Esophagus squamous epithelium (tissue), 5 donors: ENCODE measurements at places on chromosomes 4 and X.

- no peak for DNase-seq
Measured at GRCh38 chr4:87895964-87896621, 63.3 kb downstream of the MEPE start.

- no peak for DNase-seq
Measured at GRCh38 chr4:102589743-102590142, 88.6 kb downstream of the NFKB1 start.

GRCh38 chr4:826508-827208, 729 bp upstream of the CPLX1 start:
- DNase-seq, result no peak

DNA sequence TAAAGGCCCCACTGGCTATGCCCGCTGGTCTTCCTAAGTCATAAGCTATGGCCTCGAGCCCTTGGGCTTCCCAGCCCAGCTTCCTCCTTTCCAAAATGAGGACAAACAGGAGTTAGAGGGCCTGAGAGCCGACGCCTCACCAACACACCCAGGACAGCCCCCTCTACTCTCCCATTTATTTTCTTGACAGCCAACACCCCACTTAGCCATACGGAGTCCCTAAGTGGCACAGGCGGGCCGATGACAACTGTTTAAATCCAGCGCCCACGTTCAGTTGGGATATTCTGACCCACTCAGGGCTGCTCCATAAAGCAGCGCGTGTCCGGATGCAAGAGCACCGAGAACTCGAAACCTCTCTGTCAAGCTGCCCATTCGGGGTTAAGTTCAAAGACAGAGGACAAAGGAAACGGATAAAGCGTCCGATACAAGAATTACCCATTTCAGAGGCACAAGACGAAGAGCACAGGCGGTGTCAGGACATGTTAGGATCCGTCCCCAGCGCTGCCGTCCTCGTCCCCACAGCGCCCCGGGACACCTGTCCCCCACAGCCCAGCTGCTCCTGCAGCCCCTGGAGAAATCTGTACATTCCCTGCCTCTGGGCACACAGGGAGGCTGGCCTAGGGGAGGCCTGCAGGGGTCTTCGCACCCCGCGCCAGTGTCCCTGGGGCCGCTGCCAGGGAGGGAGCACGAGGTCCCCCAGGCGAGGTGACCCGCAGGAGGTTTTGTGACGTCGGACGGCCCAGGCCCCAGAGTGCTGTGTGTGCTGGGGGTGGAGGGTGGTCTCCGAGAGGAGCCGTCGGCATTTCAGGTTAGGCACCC, 1.2 kb downstream of the PRKX start:
- DNase-seq, result no peak

GRCh38 chr4:2871911-2872310, 28.3 kb downstream of the ADD1 start:
- DNase-seq, result no peak

DNA sequence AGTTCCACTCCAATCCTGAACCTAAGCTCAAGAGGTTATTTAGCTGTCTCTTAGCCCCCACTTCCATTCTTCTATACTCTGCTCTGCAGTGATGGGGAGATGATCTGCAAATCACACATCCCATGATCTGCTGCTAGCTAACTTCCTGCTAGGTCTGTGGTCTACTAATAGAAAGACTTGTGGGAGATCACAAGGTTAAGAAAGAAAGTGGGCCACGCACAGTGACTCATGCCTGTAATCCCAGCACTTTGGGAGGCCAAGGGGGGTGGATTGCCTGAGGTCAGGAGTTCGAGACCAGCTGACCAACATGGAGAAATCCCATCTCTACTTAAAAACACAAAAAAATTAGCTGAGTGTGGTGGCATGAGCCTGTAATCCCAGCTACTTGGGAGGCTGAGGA, 471.1 kb upstream of the NWD2 start:
- DNase-seq, result no peak

- DNase-seq, result no peak
Measured at GRCh38 chrX:53320543-53321229, 39.3 kb upstream of the IQSEC2 start.

- DNase-seq, result no peak
Measured at GRCh38 chrX:68724531-68725020, 77.1 kb downstream of the STARD8 start.

- DNase-seq, result no peak
Measured at GRCh38 chr4:109795059-109795458, 6.7 kb downstream of the CFI start.

- DNase-seq, result no peak
Measured at GRCh38 chrX:47078129-47079043, at the start of gene RGN. RGN (plus strand) TSS chrX:47078443; CDS start chrX:47081145, 2,702 bp downstream.

DNA sequence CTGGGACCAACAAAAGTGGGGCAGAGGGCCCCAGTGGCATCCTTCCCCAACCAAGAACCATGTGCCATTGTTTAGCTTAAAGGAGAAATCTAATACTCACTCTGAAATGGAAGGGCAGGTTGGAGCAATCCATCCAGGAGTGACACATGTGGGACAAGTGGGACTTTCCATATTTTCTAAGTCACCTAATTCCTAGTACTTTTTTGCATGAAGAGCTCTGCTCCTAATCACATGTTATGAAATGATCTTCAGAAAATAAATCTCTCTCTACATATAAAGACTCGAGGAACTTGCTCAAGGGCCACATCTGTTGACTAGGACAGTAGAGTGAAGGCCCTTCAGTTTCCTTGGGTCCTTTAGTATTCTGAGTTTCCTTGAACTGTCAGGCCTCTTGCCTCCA, 2.5 kb downstream of the CYBB start:
- no peak for DNase-seq

GRCh38 chrX:150052226-150052625, 113.9 kb upstream of the EOLA2 start:
- DNase-seq, result no peak

DNA sequence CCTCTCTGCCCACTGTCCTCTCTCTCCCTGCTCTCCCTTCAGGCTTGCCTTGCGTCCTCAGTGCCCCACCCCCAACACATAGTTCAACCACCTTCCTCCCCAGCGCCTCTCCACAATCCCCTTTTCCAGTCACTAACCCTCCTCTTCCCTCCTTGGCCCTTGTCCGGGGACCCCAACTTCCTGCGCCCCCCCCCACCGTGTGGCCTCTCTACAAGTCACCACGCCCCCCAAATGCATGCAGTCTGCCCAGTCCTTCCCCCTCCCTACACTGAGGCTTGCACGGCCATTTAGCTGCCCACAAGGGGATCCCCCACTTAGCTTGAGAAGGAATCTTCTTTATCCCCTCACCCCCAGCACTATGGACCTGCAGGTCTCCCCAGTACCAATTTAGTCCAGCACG, 569 bp downstream of the CXCR3 start:
- DNase-seq, result no peak

DNA sequence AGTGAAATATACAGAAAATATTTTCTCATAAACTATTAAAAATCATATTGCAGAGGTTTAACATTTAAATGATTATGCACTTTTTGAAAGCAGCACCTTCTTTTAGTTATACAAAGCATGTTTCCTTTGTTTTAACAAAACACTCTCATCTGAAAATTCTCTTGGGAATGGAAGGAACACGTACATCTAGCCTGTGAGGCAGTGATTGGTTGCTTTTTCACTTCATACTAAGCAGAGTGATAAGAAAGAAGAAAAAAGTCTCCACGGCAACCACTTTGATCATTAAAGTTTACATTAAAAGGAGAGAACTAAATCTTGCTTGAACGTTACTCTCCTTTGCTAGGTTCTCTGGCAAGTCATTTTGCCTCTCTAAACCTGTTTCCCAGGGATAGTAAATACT, 41.7 kb upstream of the H2AZ1 start:
- DNase-seq, result no peak

- DNase-seq, result no peak
Measured at GRCh38 chr4:99817309-99817890, 773 bp downstream of the DAPP1 start.

- no peak for DNase-seq
Measured at GRCh38 chr4:18105030-18106011, 83.8 kb upstream of the LCORL start.

DNA sequence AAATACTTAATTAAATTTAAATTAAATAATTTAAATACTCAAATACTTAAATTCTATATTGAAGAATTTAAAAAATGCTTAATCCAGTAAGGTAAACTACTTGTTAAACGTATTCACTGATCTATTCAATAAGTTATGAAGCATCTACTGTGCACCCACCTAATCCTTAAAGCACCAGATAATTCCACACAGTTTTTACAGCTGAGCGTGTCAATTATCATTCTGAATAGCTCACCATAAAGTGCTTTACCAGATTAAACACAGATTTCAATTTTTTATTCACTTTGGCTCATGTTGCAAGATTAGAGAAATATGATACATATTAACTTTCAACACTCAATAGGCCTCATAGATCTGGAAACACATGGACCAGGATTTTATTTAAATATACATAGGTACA, 79.2 kb upstream of the DDIT4L start:
- no peak for DNase-seq

GRCh38 chrX:39814391-39814790, 283.4 kb downstream of the BCOR start:
- DNase-seq, result no peak

DNA sequence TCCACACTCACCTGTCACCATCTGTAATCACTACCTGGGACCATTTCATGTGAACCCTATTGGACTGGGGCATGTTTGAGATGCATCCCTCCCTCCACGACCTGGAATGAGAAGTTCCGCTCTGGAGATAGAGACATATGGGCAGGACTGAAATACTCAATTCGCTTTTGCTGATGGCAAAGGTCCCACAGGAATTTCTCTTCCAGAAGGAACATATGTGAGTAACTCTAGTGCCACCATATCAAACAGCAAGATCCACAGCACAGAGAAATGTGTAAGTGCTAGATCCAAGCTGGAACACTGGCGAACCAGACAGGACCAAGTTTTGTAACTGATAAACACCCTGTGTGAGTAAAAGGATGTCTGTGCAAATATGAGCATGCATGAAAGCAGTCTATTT, 43.9 kb downstream of the SEL1L3 start:
- DNase-seq, result no peak

DNA sequence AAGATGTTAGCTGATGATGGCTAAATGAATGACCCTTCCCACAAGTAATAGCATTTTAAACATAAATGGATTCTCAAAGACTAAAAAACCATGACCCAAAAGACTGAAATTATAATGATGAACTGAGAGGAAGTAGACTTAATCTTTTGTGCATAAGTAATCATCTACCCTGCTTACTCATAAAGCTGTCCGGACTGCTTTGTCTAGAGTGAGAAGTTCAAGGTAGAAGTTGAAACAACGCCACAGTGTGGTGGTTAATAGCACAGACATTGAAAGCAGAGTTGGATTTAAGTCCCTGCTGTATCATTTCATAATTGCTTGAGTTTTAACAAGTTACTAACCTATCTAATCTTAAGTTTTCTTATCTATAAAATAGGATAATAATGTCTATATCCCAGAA, 346.6 kb downstream of the CENPC start:
- DNase-seq, result no peak

DNA sequence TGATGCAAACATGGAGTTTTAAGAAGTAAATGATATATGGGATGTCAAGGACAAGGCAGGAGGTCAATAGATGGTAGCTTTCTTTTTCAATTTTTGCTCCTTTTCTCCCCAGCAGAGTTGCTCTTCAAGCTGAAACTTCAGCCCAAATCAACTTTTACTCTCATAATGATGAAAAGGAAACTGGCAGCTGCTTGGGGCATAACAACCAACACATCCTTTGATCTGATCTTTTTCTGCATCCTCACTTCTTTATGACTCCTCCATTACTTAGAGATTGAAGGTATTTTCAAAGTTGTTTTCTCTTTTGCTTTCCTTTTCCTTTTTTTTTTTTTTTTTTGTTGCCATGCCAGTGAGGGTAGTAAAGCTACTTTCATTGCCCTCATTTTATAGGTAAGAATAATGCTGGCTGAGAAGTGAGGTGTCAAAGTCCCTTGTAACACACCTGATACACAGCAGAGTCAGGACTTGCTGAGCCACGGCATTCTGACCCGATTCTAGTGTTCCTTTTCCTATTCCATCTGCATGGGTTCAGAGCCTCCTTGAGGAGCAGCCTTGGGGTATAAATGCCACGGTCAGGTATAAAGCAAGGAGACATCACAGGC, 26.9 kb downstream of the SLC2A9 start:
- DNase-seq, result no peak

GRCh38 chr4:150771382-150771781, 189.4 kb downstream of the MAB21L2 start:
- no peak for DNase-seq

GRCh38 chrX:124502599-124502998, 156.2 kb downstream of the SH2D1A start:
- no peak for DNase-seq

DNA sequence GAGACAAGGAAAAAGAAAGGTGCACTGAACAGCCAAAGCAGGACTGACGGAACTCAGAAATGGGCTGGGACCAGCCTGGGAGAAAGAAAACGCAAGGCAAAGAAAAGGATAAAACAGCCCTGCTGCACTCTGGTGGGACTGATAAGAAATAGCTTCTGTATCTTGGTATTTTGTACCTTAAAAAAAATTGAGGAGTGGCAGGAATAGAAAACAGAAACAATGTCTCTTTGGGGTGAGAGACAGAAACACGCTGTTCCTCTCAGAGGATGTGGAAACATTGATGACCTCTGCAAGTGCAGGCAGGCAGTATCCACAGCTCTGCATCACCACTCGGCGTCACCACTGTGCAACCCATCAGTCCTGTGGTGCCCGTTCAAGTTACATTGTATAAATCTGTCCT, 152.5 kb upstream of the SPRY1 start:
- no peak for DNase-seq

- DNase-seq, result no peak
Measured at GRCh38 chrX:133923548-133923947, 61.8 kb downstream of the GPC3 start.

DNA sequence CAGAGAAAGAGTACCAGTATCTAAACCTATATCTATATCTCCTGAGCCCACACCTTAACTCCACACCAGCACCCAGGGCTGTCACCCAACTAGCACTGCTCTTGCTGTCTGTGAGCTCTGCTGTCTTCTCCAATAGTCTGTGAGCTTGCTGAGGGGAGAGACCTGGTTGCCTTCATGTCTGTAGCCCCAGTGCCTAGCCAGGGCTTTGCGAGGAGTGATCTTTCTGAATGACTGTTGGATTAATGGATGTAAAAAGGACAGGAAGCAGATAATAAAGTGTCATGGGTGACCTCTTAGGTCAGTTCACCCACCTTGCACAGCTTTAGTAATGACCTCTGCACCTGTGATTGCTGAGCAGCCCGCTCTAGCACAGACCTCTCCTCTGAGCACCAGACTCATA, 30.5 kb downstream of the CNGA2 start:
- DNase-seq, result no peak

GRCh38 chrX:142089193-142089592, 115.9 kb downstream of the MAGEC2 start:
- DNase-seq, result no peak

DNA sequence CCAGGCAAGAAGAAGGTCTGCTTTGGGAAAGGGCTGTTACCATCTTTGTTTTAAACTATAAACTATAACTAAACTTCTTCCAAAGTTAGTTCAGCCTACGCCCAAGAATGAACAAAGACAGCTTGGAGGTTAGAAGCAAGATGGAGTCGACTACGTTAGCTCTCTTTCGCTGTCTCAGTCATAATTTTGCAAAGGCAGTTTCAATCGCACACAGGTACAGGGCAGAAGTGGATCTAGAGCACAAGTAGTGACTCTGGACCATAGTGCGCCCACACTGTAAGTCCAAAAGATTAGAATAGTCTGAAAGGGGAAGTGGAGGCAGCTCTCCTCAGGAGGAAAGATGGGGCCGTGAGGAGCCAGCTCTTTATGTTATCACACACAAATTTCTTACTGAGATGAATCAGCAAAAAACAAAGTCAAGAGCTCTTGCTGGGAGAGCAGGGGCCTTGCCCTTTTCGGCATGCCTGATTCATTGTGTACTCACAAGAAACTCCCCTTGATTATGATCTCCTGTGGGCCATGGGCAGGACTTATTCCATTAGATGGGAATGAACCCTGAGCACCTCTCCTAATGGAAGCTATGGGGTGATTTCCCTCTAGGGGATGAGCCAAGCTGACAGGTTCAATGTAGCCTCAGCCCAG, 58.6 kb downstream of the FUNDC1 start:
- no peak for DNase-seq
